ENCODE measurements at places on chromosomes 16 and 17.

GRCh38 chr17:70366386-70366785, 197.1 kb downstream of the KCNJ2 start:
- no peak for DNase-seq

- DNase-seq: no peak
These were observed at the start of gene SLFN14 for GRCh38 chr17:35560703-35561102. Gene SLFN14, minus strand, starts transcription at chr17:35560819. Its CDS starts 2,757 bp downstream, at chr17:35558062.

GRCh38 chr17:80861892-80862291, 129.7 kb upstream of the CHMP6 start:
- peak; percentile 21 for DNase-seq

GRCh38 chr17:4101759-4102405, 40.9 kb downstream of the ZZEF1 start:
- DNase-seq: no peak

DNA sequence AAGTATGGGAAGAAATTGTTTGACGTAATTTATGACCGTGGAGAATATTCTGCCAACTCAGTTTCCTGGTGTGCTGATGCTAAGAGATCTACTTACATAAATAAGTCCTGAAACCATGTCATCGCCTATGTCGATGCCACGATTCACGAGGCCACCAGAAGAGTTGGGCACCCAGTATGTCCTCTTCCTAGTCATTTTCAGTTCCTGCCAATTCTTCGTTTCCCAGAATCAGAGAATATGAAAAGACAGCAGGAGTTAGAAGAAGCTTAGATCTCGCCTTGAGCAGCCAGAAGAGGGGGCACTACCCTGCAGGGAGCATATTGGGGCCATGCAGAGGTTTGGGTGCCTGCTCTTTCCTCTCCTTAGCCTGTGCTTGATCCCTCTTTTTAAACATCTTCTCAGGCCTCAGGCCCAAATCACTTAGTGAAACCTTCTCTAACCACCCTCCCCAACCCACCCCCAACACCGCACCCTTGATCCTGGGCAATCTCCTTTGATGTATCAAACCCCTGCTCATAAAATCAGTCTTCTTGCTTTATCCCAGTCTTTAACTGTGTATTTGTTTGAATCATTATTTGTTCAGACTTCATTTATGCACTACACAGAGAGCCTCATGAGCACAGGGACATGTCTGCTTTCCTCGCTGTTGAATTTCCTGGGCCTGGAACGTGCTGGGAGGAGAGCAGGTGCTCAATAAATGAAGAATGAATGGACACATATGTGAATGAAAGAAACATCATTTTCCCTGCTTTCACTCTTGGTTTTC, 12.2 kb upstream of the LONP2 start:
- DNase-seq: no peak

GRCh38 chr17:32953857-32954256, 25.9 kb downstream of the TMEM98 start:
- no peak for DNase-seq

GRCh38 chr16:19888834-19889233, 4.2 kb upstream of the GPRC5B start:
- DNase-seq: no peak

DNA sequence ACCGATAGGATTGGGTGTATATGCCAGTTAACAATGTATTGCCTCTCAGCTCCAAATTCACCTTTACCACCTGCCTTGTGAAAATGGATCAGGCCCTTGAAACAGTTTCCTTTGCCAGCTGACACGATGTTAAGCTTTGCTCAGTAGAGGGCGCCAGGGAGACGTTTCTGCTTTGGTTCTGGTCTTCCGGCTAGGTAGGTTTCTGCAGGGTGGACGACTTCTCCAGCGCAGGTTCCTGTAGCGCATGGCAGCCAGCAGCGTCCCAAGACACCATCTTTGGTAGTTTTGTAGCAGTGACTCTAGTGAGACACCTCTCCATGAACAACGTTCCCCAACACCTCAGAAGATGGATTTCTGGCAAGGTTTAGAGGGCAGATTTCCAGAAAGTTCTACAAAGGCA, 24.0 kb downstream of the SYCE1L start:
- DNase-seq: no peak

GRCh38 chr17:58232707-58233156, 5.7 kb upstream of the LPO start:
- DNase-seq: no peak

DNA sequence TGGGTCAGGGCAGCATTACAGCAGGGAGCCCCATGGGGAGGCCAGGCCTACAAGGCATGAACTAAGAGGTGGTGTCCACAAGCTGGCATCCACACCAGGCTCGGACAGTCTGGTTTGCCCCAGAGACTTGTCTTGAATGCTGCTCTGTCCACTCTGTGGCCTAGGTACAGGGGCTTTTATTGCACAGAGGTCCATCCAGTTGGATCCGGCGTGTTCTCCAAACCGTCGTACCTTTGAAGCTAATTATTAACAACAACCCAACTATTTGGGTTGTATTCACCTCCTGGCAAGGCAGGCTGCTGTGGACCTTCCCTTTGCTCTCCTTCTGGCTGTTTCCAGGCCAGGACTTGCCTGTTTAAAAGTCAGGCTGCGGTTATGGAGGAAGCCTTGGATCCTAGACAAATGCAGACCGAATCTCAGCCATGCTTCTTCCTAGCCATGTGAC, 123.4 kb downstream of the CLEC16A start:
- no peak for DNase-seq
